ENCODE measurements at places on chromosomes 16 and 17.

- no peak for DNase-seq
Observed at GRCh38 chr17:48642843-48643696, 16.9 kb upstream of the HOXB9 start.

DNA sequence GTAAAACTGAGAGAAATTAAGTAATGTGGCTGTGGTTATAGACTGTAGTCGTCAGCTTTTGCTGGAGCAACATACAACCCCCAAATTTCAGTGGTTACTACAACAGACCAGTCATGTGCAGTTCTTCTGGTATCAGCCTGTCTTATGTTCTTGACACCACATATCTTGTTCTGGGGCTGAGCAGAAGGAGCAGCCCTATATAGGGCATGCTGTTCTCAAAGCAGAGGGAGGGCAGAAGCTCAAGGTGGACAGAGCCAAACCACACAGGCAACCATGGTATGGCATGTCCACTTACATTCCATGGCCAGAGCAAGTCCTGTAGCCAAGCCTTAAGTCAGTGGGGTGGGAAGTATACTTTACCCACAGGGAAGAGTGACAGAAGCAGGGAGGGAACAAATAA lies 7.7 kb downstream of the PRKAR1A start:
- DNase-seq, result no peak

DNA sequence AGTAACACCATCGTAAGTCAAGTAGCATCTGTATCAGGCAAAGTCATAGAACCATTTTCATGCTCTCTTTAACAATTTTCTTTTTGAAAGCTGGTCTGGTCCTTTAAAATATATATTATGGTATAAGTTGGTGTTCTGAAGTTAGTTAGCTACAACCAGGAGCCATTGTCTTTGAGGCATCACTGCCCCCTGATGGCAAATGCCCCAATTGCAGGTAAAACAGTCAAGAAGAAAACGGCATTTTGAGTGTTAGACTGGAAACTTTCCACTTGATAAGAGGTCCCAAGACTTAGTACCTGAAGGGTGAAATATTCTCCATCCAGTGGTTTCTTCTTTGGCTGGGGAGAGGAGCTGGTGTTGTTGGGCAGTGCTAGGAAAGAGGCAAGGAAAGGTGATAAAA lies 14.1 kb downstream of the TP53 start:
- DNase-seq, result no peak

GRCh38 chr16:46982335-46982734 lies 8.9 kb upstream of the DNAJA2 start:
- no peak for DNase-seq

DNA sequence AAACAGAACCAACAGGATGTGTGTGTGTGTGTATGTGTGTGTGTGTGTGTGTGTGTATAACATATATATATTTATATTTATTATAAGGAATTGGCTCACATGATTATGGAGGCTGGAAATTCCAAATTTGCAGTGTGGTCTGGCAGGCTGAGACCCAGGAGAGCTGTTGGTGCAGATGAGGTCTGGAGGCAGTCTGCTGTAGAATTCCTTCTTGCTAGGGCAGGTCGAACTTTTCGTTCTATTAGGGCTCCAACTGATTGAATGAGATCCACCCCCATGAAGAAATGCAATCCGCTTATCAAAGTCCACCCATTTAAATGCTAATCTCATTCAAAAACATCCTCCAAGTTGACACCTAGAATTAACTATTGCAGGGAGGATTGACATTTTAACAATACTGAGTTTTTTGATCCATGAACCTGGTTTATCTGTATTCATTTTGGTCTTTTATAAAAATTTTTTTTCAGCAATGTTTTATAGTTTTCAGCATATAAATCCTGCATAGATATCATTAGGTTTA lies 85.0 kb downstream of the CYLD start:
- DNase-seq, result no peak

DNA sequence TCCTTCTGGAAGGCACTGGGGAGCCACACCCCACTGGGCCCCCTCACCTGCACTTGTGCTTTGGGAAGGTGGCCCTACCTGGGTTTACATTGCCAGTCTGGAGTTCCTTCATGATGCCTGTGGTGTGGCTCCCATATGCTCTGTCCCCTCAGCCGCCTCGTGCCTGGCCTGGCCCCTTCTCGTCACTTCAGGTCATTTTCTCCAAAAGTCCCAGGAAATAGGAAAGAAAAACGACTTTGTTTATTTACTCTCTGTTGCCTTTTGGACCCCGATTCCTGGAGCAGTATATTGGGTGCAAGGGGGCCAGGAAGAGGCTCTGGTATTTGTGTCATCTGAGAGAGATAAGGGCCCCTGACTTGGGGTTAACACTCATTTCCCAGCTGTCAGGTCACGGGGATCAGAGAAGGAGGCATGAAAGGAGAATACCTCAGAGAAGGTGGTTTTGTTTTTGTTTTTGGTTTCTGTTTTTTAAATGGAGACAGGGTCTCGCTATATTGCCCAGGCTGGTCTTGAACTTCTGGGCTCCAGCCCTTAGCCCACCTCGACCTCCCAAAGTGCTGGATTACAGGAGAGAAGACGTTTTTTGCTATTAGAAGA lies 4.7 kb downstream of the SOCS3 start:
- DNase-seq, result no peak

DNA sequence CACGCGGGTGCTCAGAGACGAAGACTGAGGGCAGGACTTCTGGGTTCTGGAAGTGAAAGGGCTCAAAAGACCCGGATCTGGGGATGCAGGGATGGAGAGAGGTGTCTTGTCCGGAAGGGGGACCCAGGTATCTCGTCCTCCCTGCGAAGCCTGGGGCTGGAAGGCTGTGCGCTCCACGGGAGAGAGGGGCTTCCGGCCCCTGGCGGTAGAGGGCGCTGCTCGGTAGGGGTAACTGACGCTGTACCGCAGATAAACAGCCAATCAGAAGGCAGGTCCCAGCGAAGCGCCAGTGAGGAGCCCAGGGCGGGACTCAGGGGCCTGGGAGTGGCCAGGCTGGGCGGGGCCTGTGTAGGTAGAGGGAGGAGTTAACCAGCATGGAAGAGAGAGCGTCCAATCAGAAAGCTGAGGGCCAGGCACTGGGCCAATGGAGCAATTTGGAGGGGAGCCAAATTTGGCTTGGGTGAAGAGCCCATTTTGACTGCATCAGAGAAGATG lies 804 bp downstream of the TGFB1I1 start:
- peak; percentile 78 for DNase-seq

Measured in HFF-Myc (cell line).